Spinal cord (tissue), 10 donors: ENCODE measurements at places on chromosomes 13 and 19. TPM values are rescaled to one million over a fixed set of nuclear protein-coding genes. Genes with fewer than 3 reads are reported as not detected.

The DLEU7 gene
- 7.3 TPM for total RNA-seq

The ZNF28 gene
- 24.6 TPM for total RNA-seq

The CEACAM3 gene
- total RNA-seq = not detected

- no peaks in the 10 kb centered on the region for H3K27me3 ChIP-seq
- no peaks in the 10 kb centered on the region for H3K4me1 ChIP-seq
- H3K4me3 ChIP-seq = no peak overlapping the region
These were observed 86.7 kb upstream of the GPR12 start for GRCh38 chr13:26847281-26847680.

DNA sequence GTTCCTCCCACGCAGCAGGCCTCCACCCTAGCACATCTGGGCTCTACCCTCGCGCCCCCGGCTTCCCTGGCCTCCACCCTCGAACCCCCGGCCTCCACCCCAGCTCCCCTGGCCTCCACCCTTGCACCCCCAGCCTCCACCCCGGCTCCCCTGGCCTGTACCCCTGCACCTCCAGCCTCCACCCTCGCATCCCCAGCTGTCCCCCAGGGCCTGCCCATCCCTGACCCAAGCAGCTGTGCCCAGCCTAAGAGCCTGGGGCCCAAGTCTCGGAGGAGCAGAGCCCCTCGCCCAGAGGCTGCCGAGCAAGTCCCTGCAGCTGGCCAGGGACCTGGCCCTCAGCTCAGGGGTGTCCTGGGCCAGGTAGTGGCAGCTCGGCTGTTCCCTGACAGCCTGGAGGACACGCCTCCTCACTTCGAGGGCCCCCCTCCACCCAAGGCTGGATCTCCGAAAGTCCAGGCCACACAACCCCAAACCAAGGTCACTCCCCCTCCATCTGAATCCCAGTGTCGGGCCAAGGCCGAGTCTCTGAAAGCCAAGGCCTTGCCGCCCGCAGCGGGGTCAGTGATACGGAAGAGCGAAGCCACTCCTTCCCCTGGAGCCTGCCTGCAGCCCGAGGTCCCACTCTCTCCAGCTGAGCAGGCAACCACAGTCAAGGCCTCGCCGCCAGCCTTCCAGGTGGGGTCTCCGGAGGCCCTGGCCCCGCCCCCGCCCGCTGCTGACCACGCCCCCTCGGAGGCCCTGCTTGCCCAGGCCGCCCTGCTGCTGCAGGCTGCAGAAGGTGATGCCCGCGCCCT lies 7.9 kb upstream of the ARHGAP33 start:
- no peak overlapping the region for H3K4me3 ChIP-seq
- no peaks in the 10 kb centered on the region for H3K27me3 ChIP-seq
- H3K4me1 ChIP-seq = peaks cover 2% of the 10 kb centered on the region
- peaks cover 48% of the 10 kb centered on the region for H3K36me3 ChIP-seq
